HEK293T (cell line): ENCODE measurements at places on chromosomes 11 and 22.

- DNase-seq, result no peak
These were observed 626 bp upstream of the LIMK2 start for GRCh38 chr22:31211482-31211861.

DNA sequence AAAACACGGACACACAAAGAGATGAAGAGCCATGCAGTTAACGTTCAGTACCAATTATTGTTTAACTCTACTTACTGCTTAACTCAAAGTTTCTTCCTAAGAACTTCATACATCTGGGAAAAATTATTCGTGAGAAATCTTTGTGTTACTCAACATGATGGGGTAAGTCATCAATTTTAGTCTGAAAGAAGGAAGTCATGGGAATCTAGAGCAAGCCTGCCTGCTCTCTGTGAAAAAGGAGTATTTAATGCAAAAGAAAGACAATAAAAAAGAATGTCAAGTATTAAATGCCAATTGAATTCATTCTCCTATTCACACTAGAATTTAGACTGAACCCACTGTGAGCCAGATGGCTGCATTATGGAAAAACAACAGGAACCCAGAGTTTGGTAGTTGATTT lies 16.0 kb downstream of the TMEM123 start:
- no peak for DNase-seq

DNA sequence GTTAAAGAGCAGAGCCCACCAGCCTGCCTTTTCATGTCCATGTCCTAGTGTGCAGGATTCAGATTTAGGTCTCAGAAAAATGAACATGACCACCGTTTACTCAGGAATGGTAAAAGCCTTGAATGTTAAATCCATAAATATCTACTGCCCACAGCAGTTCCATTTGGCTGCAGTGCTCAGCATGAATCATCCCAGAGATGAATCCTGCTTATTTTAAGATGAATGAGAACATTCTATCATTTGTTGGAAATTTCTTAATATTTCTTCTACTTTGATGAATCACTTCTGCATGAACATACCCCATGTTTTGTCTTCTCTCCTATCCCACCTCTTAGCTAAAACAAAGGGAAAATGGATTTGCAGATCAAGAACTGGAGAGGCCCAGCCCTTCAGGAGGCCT lies 47.5 kb upstream of the AQP11 start:
- DNase-seq, result no peak

GRCh38 chr11:122895563-122895962 lies 13.0 kb downstream of the JHY start:
- DNase-seq, result no peak

- DNase-seq, result no peak
These were observed 5.8 kb upstream of the PPP6R3 start for GRCh38 chr11:68454767-68455166.

DNA sequence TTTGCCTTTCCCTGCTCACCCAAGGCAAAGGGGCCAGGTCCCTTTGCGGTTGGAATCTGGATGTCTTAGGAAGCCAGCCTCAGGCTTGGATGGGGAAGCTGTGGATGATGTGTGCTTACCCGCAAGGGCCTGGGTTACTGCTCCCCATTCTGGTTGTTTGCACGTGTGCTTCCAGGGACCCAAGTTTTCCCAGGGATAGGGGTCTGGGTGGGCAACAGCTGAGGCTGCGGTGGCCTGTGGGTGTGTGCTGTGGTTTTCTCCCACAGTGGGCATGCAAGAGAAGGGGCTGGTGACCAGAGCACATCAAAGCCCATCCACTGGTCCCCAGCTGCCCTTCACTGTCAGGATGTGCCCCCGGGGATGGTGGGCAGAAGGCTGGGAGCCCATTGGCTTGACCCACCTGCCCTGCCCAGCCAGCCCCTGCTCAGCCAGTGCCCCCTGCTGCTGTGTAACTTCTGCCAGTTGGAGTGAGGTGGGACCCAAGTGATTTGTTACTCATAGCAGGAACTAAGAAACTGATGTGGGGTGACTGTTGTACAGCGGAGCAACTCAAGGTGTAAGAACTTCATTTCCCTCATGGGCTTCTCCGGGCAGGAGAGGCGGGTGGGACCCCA lies 3.3 kb downstream of the CAPN5 start:
- DNase-seq, result no peak
